ENCODE measurements at places on chromosomes 13 and 19.

- no peak for DNase-seq
Measured at GRCh38 chr19:42278452-42279154, 9.6 kb downstream of the CIC start.

GRCh38 chr19:10712754-10713153 is 5.1 kb upstream of the DNM2 start:
- no peak for DNase-seq

GRCh38 chr19:47719047-47719859 is 6.0 kb downstream of the EHD2 start:
- DNase-seq = peak; percentile 98

GRCh38 chr19:19434483-19435045 is 29.1 kb downstream of the GATAD2A start:
- no peak for DNase-seq

GRCh38 chr13:42602906-42603305 is 29.0 kb downstream of the TNFSF11 start:
- DNase-seq = no peak

DNA sequence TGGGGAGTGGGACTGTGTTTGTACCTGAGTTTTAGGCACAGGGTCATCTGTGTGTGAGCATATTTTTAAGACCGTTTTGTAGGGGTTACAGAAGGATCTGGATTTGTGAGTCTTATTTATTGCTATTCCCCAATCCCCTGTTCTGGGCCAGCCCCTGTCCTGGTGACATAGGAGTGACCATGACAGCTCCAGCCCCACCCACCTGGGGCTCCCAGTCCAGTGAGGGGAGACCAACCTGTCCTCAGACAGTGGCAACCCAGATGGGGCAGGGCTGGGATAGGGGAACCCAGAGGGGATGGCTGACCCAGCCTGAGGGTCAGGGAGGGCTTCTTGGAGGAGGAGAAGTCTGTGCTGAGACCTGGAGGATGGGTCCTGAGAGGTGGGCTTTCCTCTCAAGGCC is 10.7 kb downstream of the TMEM160 start:
- DNase-seq = no peak

GRCh38 chr13:52383366-52383765 is 22.6 kb downstream of the THSD1 start:
- DNase-seq = no peak

GRCh38 chr19:9065457-9066014 is 21.3 kb upstream of the OR1M1 start:
- DNase-seq = no peak

GRCh38 chr19:54480051-54480450 is 7.0 kb upstream of the CDC42EP5 start:
- no peak for DNase-seq

DNA sequence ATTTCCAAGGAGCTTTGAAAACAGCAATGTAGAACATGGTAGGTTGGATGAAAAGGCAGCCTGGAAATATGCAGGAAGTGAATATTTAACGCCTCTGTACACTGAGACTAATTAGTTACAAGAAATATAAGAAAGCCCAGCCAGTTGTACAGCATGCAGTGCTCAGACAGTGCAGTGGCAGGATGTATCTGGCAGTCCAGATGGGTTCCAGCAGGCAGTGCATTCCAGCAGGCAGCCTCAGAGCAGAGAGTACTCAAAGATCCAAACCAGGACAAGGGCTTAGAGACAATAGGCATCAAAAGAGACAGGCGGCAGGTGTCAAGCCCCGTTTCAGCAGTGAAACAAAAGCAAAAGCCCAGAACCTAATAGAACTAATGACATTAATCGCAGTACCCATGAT is 2776.3 kb downstream of the PCDH9 start:
- DNase-seq = no peak

DNA sequence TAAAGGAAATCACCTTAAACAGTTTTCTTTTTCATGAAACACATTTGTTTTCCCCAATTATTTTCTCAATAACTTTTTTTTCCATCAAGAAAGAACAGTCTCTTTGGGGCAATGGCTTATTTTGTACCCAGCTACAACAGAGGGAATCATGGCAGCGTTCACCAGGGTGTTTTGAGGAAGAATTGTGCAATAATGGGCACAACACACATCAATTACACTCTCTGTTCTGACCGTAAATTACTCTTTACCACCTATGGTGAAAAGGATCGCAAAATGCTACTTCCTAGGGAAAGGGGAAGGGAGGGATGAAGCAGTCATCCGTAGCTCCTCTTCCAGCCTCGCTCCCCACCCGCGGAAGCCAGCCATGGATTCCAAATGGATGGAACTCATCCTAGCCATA is 38.6 kb downstream of the TMTC4 start:
- no peak for DNase-seq

- DNase-seq = no peak
Measured at GRCh38 chr19:6473647-6474046, 7.9 kb downstream of the DENND1C start.

DNA sequence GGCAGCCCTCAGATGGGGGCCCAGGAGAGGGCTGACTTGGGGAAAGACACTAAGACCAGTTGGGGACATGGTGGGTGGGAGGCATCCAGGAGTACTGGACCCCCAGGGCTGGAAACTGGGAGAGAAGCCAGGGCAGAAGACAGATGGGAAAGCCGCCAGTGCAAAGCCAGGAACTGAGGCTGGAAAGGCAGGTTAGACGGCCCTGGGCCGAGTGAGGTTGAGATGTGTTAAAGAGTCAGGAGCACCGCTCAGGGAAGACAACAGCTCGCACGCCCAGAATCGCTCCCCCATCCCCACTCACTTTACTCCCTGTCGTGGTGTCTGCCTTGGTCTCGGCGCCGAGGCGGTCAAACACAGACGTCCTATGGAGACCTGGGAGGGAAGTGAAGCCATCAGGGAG is 24.5 kb downstream of the C19orf47 start:
- no peak for DNase-seq

GRCh38 chr13:44107357-44108121 is 227.8 kb downstream of the LACC1 start:
- DNase-seq = no peak

- peak; percentile 86 for DNase-seq
Measured at GRCh38 chr19:14450168-14450874, 17.2 kb downstream of the PKN1 start.

- no peak for DNase-seq
Measured at GRCh38 chr13:20561741-20562140, 5.2 kb upstream of the IFT88 start.

DNA sequence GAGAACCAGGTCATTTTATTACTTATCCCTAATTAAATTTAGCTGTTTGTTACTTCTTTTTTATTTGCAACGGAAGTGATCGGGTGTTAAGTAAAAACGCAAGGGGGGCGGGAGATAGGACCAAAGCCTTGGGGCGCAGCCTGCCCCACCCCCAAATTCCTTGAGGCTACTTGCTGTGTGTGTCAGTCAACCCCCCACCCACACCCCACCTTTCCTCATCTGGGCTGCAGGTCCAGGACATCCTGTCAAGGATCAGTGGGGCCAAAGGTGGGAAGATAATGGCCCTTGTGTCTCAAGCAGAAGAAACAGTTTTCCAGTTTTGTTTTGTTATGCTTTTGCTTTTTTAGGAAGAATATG is 1.2 kb upstream of the FOXO1 start:
- no peak for DNase-seq

- no peak for DNase-seq
Measured at GRCh38 chr13:71056581-71056980, 810.4 kb downstream of the DACH1 start.

GRCh38 chr13:44406617-44407016 is 33.0 kb downstream of the SERP2 start:
- no peak for DNase-seq

GRCh38 chr19:18558202-18558555 is 509 bp downstream of the KXD1 start:
- DNase-seq = no peak

GRCh38 chr13:74930402-74931165 is 551.4 kb downstream of the TBC1D4 start:
- DNase-seq = no peak

DNA sequence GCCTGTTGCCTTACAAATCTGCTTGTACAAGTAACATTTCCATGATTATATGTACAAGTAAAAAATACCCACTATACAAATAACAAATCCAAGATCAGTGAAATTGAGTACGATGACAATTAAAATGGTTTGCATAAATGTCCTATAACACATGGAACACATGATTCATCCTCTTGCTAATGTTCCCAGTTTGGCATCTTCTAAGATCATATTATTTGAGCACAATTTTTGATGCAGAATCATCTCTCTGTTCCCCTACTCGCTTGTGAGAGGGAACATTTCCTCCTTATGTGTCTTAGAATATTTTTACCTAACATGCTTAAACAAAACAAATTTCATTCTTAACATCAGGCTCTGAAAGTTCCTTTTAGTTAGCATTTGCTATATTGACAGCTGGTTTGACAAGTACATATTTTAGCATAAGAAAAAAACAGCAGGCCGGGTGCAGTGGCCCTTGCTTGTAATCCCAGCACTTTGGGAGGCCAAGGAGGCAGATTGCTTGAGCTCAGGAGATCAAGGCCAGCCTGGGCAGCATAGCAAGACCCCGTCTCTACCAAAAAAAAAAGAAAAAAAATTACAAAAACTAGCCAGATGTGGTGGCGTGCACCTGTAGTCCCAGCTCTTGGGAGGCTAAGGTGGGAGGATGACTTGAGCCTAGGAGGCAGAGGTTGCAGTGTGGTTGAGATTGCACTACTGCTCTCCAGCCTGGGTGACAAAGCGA is 14.2 kb downstream of the ZNF331 start:
- no peak for DNase-seq

GRCh38 chr19:49798574-49798973 is 14.5 kb downstream of the FUZ start:
- no peak for DNase-seq

DNA sequence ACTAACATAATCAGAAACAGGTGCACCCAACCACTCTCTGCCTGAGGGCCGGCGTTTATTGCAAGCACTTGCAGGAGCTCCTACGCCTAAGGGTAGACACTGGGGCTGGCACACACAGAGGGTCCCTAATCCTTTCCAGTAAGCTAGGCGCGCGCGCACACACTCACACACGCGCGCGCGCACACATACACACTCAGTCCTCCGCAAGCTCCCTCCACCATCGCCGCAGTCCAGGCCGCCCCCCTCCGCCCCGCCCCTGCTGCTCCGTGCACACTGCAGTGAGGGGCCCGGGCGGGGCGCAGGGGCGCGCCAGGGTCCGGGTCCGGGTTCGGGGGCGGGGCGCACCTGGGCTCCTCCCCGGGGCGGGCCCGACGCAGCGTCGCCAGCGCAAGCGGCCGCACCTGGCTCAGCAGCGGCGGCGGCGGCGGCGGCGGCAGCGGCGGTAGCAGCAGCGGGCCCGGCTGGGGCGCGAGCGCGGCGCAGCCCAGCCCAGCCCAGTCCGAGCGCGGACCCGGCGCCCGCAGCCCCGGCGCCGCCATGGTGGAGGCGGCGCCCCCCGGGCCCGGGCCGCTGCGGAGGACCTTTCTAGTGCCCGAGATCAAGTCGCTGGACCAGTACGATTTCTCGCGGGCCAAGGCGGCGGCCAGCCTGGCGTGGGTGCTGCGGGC is at the start of gene CAMSAP3:
Gene CAMSAP3, plus strand, starts transcription at position 398 of the 668 bp plus-strand sequence. Its CDS starts 140 bp downstream, at position 538.
- DNase-seq = peak; percentile 40

- no peak for DNase-seq
Measured at GRCh38 chr19:38004186-38004520, 97.1 kb downstream of the SIPA1L3 start.

DNA sequence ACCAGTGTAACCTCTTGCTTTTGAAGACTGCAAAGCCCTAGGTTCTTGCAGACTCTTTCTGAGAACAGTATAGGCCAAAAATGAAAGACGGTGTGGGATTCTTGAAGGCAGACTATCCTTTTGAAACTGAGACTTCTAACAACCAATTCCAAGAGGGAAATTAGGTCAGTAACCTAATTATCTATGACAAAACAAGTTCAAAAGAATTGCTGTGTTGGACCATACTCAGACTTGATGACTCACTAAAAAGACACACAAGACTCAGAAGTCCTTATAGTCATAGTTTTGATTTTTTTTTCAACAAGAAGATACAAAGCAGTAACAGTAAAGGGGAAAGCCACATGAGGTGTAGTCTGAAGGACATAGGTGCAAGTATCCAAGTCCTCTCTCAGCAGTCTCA is 624.0 kb upstream of the GPC6 start:
- no peak for DNase-seq

DNA sequence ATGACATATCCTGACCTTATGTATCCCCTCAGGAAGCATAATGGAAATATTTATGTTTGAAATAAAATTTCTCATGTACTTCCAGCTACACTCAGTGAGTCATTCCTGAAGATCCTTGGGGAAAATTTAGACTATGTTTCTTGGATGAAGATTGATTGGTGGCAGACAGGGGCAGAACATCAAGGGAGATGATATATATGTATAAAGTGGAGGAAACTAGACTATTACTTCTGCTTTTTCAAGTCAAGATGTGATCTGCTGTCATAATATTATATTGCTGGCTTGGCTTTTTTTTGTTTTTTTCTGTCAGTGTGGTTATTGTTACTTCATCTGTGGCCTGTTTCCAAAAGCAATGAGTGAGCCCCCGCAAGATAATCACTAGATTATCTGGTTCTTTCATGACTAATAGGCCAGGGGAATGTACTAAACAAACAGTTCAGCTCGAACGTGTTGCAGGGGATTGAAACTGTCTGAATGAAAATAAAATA is 87.2 kb upstream of the TNFSF11 start:
- DNase-seq = no peak

GRCh38 chr19:35044317-35045117 is 3.0 kb downstream of the HPN start:
- DNase-seq = peak; percentile 47

GRCh38 chr19:3201072-3201700 is 15.5 kb downstream of the NCLN start:
- no peak for DNase-seq

DNA sequence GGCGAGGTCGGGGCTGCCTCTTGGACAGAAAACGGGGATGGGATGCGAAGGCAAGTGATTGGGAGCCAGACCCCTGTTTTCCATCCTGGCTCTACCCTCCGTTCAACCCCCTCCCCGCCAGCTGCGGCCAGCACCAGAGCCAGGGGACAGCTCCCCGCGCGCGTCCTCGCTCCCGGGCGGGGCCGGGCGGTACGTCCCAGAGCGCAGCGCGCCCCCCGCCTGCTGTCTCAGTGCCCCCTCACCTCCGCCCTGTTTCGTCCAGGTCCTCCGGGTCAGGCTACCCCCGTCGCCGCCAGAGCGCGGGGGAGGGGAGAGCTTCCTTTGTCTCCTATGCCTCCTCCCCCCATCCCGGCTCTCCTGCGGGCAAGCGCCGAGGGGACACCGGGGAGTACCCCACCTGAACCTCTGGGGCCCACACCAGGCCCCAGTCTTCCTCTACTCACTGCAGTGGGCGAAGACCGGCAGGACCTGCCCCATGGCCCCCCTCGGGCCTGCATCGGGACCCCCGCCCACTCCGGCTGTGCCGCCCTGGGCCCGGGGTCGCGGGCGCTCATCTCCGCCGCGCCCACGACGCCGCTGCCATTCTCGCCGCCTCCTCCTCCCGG is 396 bp downstream of the RTN2 start:
- DNase-seq = peak; percentile 63

- no peak for DNase-seq
Measured at GRCh38 chr13:66468656-66469055, 761.5 kb downstream of the PCDH9 start.

Measured in SJCRH30 (cell line).